ENCODE measurements at places on chromosomes 3 and 15.

DNA sequence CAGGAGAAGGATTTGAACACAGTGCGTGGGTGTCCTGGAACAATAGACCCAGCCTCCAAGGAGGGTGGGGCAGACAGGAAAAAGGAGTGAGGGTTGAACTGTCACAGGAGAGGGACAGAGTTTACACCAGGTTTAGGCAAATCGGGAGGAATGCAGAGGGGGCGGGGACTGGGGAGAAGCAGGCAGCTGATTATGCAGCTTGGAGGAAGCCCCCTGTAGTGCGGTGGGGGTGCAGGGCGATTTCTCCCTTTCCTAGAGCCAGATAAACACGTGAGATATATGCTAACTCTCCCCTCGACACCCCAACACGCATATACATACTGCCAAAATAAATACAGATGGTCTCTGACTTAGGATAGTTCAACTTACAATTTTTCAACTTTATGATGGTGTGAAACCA is 108.6 kb upstream of the PRR20G start:
- DNase-seq = no peak

DNA sequence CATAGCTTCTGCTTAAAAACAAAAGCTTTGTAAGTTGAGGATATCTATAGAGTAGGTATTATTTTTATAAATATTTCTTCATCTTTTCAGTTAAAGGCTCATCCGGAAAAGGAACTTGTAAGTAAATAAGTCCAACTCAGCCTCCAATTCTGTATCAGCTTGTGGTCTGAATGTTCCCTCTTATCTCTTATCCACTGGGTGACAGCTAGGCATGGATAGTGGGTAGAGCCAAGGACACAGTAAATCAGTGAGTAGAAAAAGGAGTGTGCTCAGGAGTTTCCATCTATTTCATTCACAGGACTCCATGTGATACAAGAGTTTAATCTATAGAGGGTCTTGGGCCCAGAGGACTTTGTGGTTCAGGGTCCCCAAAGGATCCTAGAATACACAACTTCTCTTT is 50.9 kb downstream of the FRMD5 start:
- DNase-seq = no peak

DNA sequence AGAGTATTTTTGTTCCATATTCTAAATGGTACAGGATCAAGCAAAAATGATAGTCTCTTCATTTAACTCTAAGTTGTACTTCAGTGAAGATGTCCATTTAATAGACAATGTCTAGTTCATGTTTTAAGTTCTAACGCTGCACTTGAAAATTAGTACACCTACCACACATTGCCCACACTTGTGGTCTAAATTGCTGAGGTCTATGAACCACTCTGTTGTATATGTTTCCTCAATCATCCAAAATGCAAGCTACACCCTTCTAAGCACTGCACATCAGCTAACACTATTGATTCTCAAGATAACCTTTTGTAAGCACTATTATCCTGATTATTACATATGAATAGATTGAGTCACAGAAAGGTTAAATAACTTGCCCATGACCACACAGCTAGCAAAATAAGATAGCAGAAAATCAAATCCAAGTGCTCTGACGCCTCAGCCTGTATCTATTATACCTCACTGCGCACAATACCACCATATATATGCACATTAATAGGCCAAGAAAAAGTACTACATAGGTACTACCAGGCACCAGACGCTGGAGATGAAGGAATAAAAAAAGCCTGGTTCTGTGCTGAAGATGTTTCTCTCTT is 6.4 kb downstream of the GOLIM4 start:
- no peak for DNase-seq

- DNase-seq = no peak
Observed at GRCh38 chr15:100670505-100671021, 68.2 kb downstream of the ASB7 start.

DNA sequence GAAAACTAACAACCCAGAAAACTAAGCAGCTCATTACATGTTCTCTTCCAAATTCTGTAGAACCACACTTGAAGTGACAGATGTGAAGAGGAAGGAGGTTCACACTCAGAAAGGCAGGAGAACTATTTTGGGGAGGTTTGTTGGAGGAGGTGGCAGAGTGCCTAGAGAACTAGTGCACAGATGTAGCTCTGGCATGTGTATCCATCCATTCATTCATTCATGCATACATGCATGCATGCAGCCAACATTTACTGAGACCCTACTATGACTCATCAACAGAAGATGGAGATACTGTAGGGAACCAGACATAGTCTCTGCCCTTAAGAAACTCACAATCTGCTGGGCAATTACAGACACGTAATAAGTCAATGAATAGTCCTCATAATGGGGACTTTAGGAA is 116.7 kb downstream of the ERC2 start:
- DNase-seq = no peak

GRCh38 chr15:85625856-85626255 is 168.9 kb downstream of the KLHL25 start:
- DNase-seq = no peak

DNA sequence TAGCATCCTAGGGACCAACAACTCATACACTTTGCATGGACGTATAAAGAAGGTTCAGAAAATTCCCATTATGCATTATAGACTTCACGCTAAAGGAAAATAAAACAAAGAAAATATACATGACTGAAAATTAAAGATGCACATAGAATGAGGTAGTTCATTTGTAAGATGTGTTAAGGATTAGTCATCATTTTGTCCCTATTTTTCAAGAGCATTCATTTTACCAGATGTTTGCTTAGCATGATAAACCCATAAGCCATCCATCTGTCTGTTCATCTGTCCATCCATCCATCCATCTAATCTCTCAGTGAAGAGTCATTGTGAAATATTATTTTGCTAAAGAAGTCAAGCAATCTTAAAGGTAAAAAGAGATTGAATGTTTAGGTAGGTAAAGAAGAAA is 80.3 kb downstream of the TFG start:
- no peak for DNase-seq

GRCh38 chr3:14403619-14404155 is 1.3 kb downstream of the SLC6A6 start:
- no peak for DNase-seq

- no peak for DNase-seq
Observed at GRCh38 chr3:117768581-117768980, 1059.0 kb downstream of the TUSC7 start.

DNA sequence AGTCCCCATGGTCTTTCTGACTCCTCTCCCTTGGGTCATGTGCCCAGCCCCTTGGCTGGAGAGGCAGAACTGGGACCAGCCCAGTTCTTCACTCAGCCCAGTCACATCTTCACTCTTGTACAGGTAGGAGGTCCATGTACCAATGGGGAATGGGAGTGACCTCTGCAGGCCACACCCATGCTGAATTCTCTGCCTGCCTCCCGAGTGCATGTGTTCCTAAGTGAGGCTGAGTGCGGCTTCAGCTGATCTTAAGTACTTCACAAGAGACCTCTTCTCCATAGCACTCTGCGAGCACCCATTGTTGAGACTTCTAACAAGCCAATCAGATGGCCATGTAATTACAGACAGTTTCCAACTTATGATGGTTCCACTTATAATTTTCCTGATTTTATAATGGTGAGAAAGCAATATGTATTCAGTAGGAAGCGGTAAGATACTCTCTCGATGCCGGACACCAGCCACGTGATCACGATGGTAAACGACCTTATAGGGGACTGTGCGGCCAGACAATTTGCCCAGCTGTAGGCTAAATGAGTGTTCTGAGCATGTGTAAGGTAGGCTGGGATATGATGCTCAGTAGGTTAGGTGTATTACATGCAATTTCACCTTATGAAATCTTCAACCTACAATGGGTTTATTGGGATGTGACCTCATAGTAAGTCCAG is 112.1 kb downstream of the KLF13 start:
- DNase-seq = no peak

DNA sequence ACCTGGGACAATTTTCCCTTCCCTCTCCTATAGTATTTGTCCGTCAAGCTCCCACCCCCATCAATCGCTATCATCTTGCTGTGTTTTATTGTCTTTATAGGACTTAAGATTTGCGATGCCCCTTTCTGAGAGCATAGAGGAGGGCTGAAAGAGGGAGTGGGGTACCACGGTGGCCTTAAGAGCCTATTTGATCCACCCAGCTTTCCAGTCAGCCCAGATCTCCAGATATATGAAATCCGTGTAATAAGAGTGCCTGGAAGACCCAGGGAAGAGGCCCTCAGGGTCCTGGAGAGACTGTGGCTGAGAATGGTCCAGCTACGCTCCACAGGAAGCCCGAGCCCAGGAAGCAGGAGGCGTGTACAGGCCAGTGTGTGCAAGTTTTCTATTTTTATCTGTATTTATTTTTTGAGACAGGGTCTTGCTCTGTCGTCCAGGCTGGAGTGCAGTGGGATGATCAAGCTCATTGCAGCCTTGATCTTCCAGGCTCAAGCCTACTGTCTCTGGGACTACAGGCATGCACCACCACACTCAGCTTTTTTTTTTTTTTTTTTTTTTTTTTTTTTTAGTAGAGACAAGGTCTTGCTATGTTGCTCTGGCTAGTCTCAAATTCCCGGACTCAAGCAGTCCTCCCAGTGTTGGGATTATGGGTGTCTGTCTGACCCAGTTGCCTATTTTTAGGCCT is 964 bp upstream of the NCKIPSD start:
- no peak for DNase-seq

GRCh38 chr3:35224565-35225295 is 414.6 kb upstream of the ARPP21 start:
- DNase-seq = no peak

DNA sequence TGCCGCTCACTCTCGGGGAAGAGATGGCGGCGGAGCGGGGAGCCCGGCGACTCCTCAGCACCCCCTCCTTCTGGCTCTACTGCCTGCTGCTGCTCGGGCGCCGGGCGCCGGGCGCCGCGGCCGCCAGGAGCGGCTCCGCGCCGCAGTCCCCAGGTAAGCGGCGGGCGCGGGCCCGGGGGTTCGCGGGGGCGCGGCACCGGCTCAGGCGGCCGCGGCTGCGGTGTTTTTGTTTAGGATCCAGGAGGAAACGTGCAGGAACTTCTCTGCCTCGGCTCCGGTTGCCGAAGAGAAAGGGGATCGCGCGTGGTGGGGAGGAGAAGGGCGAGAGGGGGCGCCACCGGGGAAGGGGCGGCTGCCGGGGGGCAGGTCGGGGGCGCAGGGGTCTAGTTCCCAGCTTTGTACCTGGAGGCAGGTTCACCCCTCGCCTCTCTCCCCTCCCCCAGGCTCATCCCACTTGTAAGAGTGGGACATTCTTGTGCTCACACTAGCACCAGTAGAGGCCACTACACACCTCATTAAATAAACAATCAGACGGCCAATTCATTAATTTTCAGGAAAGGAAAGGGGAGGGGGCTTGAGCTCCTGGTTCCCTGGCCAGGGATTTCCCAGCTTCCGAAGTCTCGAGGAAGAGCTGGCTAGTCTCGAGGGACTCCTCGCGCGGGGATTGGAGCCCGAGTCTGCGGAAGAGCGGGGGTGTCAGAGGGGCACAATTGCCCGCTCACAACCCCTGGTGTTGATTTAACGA is 562 bp downstream of the NEO1 start:
- no peak for DNase-seq

GRCh38 chr3:15154326-15154725 is 51.7 kb upstream of the CAPN7 start:
- DNase-seq = no peak

DNA sequence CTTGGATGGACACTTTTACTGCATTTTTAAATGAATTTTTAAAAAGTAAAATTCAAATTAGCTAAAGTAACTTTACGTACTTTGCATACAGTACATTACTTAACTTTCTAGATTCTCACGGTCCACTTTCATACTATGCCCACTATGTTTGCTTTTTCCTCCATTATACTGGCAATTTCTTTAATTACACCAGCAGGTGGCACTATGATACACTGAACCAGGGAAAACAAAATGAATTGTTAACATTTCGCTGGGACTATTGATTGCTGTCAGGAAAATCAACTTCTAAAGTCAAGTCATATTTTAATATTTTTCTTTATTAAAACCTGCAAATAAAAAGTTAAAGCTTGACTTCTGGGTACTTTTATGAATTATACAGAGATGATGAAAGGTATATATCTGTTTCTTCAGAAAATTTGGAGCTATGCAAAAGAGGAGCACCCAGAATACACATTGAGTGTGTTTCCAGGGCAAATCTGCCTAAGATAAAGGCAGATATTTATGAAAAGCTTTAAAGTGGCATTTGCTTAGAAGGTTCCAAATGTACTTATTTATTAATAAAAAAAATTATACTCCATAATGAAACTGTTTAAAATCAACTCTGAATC is 21.8 kb upstream of the POU1F1 start:
- DNase-seq = no peak

DNA sequence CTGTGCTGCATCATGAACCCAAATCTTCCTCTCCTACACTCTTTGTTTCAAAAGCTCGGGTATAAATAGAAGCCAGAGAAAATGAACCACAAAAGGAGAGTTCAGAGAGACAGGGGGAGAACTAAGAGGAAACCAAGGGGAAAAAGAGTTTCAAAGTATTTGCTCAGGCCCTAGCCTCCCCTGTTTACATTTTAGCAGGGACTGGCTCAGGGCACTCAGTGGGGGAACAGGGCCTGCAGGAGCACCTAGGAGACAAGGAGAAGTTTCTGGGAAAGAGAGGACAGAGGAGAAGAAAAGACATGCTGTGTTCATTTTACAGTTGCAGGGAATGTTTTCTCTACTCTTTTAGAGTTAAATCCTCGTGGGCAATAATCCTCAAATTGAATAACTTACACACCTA is 8.5 kb upstream of the IL17RD start:
- DNase-seq = no peak

GRCh38 chr3:64440498-64440897 is 215.2 kb upstream of the PRICKLE2 start:
- DNase-seq = no peak

DNA sequence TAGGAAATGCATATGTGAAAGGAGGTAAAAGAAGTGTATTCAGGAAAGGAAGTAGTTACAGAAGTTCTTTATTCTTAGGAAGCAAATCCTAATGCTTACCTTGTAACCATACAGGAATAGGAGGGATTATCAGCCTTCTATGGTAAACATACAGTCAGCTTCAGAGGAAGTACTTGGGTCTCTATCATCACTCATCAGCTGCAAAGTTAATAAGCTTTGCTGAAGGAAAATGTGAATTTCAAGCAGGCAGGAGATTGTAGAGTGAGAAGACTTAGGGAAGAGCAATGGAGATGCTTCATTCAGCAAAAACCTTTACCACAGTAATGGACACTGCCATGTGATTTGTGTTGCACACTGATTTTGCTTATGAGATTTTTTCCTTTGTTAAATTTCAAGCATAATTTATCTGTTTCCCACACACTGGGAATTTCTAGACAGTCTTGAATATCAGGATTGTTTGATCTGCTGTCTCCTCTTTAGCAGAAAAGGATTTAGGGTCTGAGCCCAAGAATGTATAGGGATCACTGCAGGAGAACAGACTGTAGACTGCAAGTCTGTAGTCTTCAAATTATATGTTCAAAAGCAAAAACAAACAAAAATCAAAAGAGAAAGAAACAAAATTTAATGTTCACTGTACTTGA is 150.8 kb downstream of the ZNF609 start:
- no peak for DNase-seq

- no peak for DNase-seq
Observed at GRCh38 chr3:149813367-149814281, 609 bp downstream of the RNF13 start.

- no peak for DNase-seq
Observed at GRCh38 chr3:142226474-142226873, 1.1 kb upstream of the GK5 start.

All from activated CD8-positive, alpha-beta memory T cell treated with anti-CD3 and anti-CD28 coated beads for 4 hours (primary cell).